ENCODE measurements at places on chromosomes 2 and 18.

DNA sequence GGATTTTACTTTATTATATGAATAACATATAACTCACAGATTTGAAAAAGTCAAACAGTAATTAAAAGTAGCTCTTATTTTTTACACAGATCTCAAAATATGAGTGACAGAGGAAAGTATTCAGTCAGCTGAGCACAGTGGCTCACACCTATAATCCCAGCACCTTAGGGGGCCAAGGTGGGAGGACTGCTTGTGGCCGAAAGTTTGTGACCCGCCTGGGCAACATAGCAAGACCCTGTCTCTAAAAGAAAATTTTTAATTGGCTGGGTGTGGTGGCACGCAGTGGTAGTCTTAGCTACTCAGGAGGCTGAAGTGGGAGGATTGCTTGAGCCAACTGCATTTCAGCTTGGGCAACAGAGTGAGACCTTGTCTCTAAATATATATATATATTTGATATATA, 19.2 kb upstream of the UGP2 start:
- DNase-seq: no peak

DNA sequence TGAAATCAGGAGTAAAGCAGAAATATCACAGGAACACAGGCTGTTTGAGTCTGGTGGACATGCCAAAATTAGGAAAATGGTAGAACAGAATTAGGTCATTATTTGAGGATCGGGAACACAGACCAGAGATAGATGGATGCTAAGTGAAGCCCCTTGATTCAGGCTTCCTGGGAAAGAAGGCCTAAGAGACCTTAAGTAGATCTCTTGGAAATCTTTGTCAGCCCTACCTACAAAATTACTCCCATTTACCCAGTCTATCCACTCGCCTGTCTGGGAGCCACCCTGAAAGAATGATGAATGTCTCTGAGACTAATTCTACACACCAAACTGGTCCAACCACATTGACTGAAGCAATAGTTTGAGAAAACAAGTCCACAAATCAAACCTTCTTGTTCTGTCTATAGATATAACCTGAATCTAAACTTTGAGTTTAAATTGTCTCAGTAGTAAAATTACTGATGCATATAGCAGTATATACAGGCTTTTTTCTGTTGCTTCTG, 36.6 kb upstream of the TANK start:
- no peak for DNase-seq

DNA sequence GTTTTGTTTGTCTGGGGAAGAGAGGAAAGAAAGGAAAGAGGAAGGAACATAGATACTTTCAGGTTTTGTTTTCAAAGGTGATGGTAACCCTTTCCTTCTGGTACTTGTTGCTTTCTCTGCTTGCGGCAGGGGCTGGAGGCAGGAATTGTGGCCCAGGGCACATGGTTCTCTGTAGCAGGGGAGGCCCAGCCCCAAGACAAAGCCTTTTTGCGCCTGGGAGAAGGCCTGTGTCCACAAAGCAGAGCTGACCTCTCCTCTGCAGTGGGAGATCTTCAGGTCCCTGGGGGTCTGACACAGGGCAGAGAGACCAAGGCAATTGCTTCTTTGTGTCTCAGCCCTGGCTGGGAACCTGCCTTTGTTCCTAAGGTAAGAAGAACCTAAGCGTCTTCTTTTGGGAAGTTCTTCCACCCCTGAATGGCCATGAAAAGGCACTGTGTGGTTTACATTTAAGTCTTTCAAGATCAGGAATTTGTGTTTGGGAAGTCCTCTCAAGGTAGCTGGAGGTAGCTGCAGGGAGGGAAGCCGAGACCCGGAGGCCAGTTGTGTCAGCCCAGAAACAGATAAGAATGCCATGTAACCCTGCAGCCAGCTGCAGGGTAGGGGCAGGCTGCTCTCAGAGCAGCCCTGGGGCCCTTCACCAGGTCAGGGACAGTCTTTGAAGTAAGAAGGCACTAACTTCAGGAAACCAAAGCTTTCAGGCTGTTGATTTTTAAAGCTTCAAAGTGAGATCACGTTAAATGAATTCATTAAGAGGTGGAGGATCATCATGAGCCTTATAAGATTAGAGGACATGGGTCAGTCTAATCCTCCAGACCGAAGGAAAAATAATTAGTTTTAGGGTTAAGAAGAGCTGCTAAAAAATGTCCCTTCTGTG, 119.3 kb downstream of the STPG4 start:
- DNase-seq: no peak

DNA sequence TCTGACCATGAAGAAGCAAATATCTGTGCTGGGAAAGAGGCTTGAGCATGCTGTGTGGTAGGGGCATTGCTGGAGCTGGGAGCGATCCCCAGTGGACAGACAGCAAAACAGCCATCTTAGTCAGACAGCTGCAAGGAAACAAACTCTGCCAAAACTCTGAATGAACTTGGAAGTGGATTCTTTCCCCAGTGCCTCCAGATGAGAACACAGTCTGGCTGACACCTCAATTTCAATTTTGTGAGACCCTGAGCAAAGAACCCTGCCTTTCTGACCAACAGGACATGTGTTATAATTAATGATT, 23.2 kb upstream of the FAP start:
- DNase-seq: no peak

- DNase-seq: no peak
Observed at GRCh38 chr2:207082619-207083018, 83.1 kb downstream of the KLF7 start.

- no peak for DNase-seq
Observed at GRCh38 chr18:39037925-39038324, 1472.3 kb upstream of the CELF4 start.

DNA sequence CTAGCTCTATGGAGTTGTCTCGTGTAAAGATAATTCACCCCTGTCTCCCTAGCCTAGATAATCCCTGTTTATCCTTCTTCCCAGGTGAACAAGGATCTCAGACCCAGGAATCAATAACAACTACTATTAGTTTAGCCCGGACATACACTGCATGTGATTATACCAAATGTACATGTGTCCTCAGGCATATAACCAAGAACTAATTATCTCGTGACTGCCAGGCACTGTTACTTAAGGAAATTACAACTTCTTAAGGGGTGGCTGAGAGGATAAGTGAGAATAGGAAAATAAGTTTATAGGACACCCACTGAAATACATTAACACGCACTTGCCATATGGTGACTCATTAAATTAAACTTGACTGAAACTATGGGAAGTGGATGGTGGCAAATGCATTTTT, 126.6 kb downstream of the CNTNAP5 start:
- DNase-seq: no peak

- DNase-seq: no peak
Observed at GRCh38 chr2:192377173-192377572, 182.4 kb upstream of the TMEFF2 start.

- no peak for DNase-seq
Observed at GRCh38 chr2:144468823-144469595, 50.9 kb downstream of the ZEB2 start.

DNA sequence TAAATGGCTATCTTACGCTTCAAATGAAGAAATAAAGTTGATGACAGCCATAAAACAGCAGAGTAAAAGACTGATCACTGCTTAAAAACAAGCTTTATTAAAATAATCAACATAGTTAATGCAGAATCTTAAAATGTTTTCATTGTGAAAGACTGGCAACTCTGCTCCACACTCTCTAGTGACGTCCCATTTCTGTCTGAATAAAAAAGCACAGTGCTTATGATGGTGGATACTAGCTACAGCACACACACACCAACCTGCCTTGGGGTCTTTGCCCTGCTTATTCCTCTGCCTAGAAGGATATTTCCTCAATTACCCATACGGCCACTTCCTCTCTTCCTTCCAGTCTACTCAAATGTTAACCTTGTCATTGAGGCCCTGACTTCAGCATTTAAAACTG, 19.1 kb downstream of the C1D start:
- no peak for DNase-seq

- DNase-seq: peak; percentile 31
Observed at GRCh38 chr2:141534666-141535362, 596.0 kb downstream of the LRP1B start.

- DNase-seq: no peak
Observed at GRCh38 chr2:158091647-158092046, 10.0 kb upstream of the UPP2 start.

DNA sequence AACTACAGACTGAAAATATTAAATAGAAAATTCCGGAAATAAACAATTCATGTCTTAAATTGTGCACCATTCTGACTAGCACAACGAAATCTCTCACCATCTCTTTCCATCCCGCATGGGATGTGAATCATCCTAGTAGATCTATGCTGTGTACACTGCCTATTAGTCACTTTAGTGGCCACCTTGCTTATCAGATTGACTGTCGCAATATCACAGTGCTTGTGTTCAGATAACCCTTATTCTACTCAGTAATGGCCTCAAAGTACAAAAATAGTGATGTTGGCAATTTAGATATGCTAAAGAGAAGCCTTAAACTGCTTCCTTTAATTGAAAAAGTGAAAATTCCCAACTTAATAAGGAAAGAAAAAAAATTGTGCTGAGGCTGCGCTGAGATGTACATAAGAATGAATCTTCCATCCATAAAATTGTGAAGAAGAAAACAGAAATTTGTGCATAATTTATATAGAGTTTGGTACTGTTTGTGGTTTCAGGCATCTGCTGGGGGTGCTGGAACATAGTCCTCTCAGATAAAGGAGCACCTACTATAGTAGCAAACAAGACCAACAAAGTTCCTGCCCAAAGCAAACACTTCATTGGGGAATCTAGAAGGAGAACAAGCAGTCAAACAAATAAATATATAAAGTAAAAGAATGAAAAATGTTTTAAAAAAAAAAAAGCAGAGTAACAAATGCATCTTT, 12.0 kb downstream of the PSMD1 start:
- DNase-seq: no peak

- no peak for DNase-seq
Observed at GRCh38 chr2:141384676-141385075, 746.1 kb downstream of the LRP1B start.

DNA sequence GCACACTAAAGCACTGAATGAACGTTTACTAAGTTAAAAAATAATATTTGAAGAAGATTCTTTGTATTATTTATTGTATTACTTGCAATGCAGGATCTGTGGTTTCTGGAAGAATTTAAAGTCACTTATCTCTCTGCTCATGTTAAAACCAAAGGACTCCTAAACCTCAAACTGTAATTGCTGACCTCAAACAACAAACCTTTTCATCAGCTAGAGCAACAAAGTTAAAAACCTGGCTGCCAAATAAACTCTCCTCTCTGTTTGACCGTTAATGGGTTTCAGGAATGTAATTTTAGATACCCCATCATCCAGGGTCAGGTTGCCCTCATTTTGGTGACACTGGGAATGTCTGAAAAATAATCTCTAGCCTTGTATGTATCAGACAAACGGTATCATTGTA, 239.1 kb downstream of the TGIF1 start:
- DNase-seq: no peak

DNA sequence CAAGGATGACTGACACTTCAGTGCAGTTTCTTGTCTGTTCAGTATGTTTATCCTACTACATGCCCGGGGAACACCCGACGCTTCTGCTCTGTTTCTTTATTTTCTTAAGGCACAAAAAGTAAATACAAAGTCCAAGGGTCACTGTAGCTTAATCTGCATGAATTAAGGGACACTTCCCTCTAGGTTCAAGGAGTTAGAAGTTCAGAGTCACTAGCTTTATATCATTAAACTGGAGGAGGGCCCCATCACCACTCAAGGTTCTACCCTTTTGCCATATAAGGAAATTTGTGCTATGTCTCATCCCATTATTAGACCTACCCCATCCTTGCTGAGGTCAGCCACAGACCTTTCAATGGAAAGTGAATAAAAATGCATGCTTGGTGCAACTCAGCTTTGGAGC, 27.6 kb upstream of the RMDN2 start:
- DNase-seq: no peak

DNA sequence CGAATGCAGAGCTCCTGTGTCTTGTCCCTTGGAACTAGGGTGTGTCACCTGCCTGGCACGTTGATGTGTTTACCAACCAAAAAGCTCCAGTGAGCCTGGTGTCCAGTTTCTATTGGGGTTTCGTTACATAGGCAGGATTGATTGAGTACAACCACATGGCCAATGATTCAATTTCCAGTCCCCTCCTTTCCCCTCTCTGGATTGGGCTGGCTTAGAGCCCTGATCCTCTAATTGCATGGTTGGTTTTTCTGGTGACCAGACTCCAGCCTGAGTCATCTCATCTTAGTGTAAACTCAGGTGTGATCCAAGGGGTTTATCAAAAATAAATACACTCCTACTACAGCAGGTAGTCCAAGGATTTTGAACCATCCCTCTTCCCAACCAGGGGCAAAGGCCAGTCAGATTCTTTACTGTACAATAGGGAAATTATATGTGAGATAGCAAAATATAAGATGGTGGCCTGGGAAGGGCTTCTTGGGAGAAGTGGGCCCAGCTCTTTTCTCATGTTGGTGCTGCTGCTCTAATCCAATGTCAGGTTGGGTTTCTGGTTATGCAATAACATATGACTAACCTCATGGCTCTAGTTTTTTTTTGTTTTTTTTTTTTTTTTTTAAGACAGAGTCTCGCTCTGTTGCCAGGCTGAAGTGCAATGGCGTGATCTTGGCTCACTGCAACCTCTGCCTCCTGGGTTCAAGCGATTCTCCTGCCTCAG, 64.7 kb upstream of the MGAT5 start:
- DNase-seq: no peak

DNA sequence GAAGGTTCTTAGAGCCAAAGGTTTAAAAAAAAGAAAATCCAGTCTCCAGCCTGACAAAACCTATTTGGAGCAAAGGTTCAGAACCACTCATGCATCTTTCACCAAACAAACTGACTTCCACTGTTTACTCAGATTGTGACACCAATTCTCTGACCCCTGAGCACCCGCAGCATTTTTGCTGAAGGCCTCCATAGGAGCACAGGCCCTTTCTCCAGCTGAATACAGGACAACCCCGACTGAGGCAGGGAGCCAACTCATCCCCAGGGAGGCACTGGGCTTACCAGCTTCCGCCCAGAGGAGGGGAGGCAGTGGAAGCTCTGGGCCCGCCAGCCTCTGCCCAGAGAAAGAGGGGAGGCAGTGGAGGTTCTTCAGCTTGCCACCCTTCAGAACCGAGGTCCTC, 51.0 kb upstream of the CNGA3 start:
- no peak for DNase-seq

- DNase-seq: no peak
Observed at GRCh38 chr2:218009765-218010139, 7.0 kb upstream of the TNS1 start.
